Ammon's horn (tissue), 1 donor: ENCODE measurements at places on chromosomes 12 and 14.
A peak's percentile ranks its signal among the peaks of the same experiment; 100 is the strongest.

GRCh38 chr12:59452259-59452658, 143.6 kb upstream of the SLC16A7 start:
- no peak for DNase-seq

DNA sequence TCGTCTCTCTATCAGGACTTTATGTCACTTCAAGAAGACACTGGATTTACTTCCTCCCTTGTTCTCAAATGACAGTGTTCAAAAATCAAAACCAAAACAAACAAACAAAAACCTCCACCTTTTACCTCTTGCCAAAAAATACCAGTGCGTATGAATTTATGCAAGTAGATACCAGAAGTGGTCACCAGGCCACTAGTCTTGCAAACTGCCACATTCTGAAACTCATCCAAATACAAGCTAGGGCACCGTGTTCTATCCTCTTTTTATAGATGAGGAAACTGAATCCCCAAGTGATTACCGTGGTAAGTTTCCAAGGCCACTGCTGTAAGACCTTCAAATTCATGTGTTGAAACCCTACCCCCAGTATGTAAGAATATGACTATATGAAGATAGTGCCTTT, 343.9 kb upstream of the KITLG start:
- no peak for DNase-seq

- peak; percentile 11 for DNase-seq
Measured at GRCh38 chr14:53062856-53063255, 90.3 kb downstream of the DDHD1 start.

DNA sequence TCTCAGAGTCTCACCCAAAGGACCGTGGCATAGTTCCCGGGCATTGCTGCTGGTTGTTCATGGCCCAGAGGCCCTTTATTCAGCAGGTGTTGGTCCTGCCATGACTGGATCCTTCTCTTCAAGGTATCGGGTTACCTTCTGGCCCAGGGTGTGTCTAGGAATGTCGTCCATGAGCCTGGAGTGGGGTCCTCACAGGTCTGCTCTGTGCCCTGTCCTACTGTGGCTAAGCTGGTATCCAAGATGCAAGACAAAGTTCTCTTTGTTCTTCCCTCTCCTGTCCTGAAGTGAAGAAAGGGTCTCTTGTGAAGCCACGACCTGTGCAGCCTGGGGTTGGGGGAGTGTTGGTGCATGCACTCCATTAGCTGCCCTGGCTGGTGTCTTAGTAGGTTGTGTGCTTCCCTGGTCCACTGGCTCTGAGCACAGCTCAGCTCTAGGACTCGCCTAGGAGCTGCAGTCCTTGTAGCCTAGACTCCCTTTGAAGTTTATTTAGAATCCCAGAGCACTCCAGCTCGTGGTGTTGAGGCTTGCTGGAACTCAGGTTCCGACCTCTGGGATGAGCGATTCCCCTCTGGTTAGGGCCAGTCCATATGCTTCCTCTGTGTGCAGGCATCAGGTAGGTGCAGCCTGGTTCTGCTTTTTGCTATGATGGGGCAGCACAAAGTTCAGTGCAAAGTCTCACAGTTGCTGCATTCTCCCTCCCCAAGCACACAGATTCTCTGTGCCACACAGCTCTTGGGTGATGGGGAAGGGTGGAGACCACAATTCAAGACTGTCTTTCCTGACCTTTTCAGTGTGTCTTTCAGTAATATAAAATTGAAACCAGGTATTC, 117.4 kb downstream of the NUBPL start:
- DNase-seq = no peak

- no peak for DNase-seq
Measured at GRCh38 chr12:76706101-76706500, 57.8 kb upstream of the ZDHHC17 start.

DNA sequence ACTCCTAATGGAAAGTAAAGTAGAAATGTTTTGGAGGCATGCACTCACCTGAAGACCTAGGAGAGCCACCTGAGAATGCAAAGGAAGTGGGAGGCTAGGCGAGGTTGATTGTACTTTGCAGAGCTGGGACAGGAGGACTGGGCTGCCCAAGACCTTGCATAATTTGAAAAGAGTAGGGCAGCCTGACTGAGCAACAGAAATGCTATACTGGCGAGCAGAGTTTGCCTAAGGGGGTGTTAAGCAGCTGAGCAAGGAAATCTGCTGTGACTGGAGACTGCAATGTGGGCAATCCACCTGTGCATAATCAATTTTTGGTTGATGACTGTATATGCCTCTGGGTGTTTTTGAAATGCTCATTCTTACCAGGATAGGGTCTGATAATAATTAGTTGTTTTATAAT, 834.1 kb downstream of the TRHDE start:
- no peak for DNase-seq

DNA sequence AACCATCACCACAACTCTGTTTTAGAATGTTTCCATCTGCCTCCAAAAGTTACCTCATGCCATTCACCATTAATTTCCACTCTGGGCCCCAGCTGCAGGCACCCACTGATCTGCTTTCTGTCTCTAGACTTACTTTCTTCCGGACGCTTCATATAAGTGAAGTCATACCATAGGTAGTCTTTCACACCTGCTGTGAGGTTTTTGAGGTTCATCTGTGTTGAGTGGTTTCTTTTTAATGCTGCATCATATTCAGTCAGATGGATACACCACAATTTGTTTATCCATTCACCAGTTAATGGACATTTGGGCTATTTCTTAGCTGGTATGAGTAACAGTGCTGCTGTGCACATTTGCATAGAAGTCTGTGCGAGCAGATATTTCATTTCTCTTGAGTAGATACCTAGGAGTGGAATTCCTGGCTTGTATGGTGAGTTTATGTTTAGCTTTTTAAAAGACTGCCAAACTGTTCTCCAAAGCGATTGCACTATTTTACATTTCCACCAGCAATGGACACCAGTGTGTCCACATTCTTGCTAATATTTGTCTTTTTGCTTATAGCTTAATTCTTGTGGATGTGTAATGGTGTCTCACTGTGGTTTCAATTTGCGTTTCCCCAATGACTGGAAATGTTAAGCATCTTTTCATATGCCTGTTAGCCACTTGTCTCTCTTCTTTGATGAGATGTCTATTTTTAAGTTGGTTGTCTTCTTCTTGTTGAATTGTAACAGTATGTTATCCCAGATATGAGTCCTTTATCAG, 48.3 kb downstream of the ZFYVE21 start:
- DNase-seq = no peak

DNA sequence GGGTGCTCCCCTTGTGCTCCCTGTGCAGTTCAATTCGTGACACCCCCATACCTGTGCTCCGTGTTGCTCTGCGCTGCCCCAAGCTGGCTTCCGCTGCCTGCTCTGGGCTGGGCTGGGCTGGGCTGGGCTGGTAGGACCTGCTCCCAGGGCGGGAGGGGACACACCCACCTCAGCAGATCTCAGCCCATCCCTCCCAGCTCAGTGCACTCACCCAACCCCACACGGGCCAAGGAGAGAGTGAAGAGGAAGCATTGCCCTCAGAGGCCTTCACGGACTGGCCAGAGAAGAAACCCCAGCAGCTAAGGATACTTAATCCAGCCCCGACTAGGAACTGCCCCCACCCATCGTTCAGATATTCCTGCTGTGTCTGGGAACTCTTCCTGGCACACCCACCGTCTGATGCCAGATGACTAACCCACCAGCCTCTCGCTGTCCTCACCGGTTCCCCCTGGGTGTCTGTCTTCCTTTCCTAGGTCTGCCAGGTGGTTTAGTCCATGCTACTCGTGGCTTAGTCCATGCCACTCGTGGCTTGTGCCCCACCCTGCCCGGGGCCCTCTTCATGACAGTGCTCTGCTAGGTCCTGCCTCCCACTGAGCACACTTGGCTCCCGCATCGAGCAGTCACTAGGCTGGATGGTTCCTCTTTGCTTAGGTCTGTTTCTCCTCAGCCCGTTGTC, at the start of gene LPAR5:
TSS of gene LPAR5 (minus strand) at position 104 of the 676 bp plus-strand sequence. CDS start 14,711 bp downstream, outside the sequence.
- peak; percentile 61 for DNase-seq

DNA sequence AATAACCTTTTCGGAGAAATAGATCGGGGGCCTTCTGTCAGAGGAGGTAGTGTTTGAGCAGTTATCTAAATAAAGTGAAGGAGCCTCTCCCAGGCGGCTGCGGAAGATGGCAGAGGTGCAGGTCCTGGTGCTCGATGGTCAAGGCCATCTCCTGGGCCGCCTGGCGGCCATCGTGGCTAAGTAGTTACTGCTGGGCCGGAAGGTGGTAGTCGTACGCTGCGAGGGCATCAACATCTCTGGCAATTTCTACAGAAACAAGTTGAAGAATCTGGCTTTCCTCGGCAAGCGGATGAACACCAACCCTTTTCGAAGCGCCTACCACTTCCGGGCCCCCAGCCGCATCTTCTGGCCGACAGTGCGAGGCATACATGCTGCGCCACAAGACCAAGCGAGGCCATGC, 186.1 kb downstream of the KTN1 start:
- no peak for DNase-seq

GRCh38 chr12:92639017-92639416, 63.8 kb upstream of the PLEKHG7 start:
- no peak for DNase-seq

DNA sequence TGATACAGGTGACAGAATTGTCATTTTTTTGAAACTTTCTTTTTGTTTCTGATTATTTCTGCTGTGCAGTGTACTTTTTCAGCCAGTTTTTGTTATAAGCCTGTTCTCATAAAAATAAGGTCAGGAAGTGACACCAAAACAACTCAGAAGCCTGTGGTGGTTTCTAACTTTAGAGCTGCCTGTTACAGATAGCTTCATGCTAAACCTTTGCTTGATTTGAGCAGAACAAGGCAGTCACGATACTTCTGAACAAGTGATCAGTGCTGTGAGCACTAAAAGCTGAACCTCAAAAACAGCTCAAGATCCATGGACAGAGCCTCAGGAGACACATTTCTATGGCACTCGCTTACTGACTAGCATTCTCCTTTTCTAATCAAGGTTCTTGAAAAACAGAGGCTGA, 82.0 kb downstream of the PRKCH start:
- DNase-seq = no peak

DNA sequence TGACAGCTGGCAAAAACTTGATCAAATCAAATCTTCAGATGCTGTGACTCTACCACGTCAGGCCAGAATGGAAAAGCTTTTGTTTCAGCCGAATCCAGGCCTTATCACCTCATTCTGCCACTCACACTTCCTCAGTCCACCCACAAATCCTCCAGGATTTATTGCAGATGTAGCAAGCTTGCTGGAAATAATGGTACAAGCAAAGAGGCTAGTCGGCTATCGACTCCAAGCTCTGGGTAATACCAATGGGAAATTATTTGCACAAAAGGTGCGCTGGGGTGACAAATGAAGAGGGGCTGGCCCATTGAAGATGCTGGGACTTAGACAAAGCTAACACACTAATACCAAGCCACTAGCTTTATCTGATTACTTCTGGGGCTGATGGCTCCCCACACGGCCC, 250.5 kb downstream of the ASCL1 start:
- DNase-seq = no peak
